ENCODE measurements at places on chromosomes 1 and 21.

DNA sequence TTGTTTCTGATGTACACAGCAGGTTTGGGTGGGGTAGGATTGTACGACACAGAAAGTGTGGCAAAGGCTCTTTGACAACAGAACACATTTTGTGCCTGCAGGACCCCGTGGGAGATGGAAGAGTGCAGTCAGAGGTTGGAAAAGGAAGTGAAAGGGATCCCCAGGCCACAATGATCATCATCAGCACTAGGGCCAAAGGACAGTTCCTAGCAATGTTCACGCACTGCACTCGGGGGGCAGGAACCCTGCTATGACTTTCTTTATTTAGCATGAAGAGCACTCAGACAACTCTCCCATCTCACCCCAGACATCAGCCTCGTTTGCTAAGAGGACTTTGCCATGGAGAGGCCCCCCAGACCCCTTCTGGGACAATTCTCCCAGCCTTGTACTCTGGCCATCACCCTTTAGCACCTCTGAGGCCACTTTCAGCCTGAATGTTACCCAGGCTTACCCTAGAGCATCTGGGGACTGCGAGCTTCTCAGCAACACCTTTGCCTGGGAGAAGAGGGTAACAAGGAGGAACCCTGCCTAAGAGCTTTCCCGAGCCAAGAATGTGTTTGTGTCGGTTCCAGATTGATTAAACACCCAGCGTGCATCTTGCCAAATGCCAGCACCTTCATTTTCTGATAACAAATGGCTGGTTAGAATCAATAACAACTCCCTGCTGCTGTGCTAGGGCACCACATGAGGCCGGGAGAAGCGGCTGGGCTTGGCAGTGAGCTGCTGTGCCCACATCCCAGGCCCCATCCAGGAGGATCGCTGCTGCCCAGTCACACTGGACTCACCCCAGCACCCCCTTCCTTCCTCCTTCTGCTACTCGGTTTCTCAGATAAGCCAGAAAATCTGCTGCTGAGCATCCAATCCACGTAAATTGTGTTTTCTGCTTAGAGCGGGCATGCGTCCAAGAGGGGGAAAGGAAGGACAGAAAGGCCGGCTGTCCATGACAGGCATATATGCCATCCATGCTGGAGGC lies 633.1 kb downstream of the AJAP1 start:
- no peak for DNase-seq

GRCh38 chr1:153774780-153775457 lies at the start of gene SLC27A3:
Gene SLC27A3, plus strand, starts transcription at chr1:153775407. Its CDS starts 91 bp downstream, at chr1:153775498.
- DNase-seq = no peak

DNA sequence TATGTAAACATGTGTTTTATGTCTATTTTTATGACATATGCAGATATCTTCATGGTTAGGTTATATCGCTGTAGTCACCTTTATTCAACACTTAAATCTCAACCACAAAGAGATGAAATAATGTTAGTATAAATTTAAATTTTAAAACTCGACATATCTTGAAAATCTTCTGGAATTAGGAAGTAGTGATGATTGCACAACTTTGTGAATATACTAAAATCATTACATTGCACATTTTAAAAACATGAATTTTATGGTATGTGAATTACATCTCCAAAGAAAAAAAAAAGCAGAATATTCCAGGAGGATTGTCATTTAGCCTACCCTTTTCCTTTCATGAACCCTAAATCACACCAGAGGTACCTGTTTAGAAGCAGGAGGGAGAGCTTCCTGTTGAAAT lies 39.4 kb upstream of the CACYBP start:
- no peak for DNase-seq

- DNase-seq = no peak
These were observed 86.9 kb upstream of the TSPAN2 start for GRCh38 chr1:115176189-115176588.

DNA sequence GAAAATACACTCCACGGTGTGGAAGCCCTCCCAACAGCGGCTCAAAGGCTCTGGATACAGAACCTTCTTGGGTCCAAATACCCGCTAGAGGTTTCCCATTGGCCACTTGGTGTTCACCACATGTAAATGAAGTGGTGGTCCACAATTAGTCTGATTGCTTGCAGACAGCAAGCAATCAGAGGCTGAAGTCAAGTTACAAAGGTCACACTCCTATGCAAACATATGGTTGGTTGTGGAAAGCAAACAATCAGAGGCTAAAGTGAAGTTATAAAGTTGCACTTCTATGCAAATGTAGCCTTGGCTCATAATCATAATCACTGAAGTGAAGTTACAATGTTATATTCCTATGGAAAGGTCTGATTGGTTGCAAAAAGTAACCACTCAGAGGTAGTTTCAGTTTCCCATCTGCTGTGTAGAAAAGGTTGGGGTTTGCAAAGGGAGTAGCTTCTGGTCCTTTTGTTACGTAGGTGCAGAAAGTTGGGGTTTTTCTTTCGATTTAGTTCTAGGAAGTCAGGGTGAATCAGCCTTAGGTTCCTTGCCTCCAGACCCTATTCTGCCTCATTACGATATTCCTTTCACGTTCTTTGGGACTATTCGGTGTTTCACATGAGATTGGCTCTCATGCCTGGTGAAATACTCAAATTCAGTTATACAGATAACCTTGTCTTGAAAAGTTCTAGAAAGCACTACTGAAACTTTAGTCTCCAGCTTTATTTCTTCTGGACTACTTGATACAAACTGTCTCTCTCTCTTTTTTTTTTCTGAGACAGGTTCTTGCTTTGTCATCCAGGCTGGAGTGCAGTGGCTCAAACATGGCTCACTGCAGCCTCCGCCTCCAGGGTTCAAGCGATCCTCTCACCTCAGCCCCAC lies 36.7 kb upstream of the MTF2 start:
- DNase-seq = no peak

DNA sequence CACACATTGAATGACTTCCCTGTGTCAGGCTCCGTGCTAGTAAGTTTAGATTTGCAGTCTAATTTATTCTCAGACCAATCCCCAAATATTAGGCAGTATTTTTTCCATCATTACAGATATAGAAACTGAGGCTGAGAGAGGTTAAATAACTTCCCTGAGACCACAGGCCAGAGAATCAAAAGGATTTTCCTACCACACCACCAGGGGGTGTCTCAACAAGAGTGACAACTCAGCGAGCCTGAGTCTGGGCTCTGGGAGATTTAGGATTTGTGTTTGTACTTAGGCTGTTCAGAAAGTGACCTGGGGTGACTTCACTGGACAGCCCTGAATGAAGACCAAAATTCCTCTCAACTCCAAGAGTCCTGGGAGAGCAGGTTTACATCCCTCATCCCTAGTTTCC lies 13.3 kb upstream of the LCE5A start:
- DNase-seq = no peak

GRCh38 chr1:7644961-7645750 lies 125.9 kb upstream of the VAMP3 start:
- DNase-seq = no peak

DNA sequence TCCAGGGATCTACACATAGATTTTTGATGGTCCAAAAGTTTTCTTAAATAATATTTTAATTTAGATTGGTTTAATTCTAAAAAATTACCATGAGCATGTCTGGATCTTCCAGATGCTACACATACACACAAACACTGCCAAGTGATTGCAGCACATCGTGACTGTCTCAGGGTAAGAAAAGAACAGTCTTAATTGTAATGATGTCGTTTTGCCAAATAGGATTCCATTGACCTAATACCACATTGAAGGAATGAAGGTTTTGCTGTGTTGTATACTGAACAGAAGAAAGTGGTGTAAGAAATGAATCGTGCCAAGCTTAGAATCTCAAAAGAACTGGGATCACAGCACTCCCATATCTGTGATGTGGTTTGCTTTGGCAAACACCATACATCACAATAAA lies 633.3 kb upstream of the CAMK1G start:
- no peak for DNase-seq

DNA sequence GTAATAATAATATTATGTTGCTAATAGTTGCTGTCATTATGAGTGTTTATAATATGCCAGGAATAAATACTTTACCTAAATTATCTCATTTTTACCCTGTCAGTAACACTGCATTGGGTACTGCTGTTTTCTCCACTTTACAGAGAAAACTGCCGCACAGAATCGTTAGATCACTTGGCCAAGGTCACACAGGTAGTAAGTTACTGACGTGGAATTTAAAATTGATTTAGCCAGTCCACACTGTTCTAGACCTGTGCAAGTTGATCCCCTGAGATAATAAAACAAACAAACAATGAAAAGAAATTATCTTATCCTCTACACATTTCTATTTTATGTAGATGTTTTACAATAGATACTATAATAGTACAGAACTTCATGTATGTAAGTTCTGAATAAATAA lies 174.1 kb downstream of the ROR1 start:
- no peak for DNase-seq

GRCh38 chr1:214380396-214380795 lies 99.4 kb downstream of the SMYD2 start:
- DNase-seq = no peak

GRCh38 chr21:14773777-14774345 lies 227.7 kb upstream of the SAMSN1 start:
- DNase-seq = no peak

- DNase-seq = no peak
These were observed 170.3 kb downstream of the GREM2 start for GRCh38 chr1:240441669-240442068.

GRCh38 chr1:6745073-6745472 lies 40.2 kb upstream of the CAMTA1 start:
- no peak for DNase-seq

DNA sequence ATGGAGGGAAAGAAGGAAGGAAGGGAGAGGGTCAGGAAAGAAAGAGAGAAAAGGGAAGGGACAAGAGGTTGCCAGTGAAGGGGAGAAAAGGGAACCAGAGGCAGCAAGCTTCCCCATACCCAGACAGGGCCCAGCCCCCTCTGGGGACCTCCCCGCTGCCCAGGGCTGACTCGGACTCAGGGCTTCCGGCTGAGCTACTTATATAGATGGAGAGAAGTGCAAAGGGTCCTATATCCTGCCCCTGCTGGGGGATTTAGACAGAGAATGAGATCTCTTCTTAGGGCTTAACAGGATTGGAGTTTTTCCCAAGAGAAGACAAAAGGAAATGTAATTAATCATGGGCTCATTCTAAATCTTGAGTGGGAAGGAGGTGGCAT lies at the start of gene ETV3L:
Gene ETV3L (minus strand): TSS at position 176 of the 377 bp plus-strand sequence. CDS start 285 bp downstream, outside the sequence.
- DNase-seq = no peak

DNA sequence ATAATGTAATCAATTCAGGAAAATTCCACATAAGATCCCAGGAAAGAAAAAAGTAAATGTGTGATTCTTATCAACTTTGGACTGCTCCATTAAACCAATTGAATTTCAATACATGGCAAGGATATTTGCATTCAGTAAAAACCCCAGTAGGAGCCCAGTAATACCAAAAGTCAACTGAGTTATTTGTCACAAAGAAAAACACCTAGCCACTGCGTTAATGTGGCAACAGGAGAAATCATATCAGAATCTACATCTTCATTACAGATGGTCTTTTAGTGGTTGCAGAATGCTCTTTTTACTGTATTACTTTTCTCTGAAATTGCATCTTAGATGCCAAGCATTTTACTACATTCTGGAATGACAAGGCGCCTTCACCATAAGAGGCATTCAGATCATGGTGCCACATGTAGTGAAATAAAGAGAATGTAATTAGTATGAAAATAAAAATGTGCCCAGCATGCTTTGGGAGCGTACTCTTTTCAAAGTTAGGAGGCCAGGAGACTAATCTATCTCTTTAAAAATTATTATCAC lies 180.7 kb downstream of the PATJ start:
- no peak for DNase-seq

- no peak for DNase-seq
These were observed 34.9 kb downstream of the PTGFRN start for GRCh38 chr1:116944613-116945012.

DNA sequence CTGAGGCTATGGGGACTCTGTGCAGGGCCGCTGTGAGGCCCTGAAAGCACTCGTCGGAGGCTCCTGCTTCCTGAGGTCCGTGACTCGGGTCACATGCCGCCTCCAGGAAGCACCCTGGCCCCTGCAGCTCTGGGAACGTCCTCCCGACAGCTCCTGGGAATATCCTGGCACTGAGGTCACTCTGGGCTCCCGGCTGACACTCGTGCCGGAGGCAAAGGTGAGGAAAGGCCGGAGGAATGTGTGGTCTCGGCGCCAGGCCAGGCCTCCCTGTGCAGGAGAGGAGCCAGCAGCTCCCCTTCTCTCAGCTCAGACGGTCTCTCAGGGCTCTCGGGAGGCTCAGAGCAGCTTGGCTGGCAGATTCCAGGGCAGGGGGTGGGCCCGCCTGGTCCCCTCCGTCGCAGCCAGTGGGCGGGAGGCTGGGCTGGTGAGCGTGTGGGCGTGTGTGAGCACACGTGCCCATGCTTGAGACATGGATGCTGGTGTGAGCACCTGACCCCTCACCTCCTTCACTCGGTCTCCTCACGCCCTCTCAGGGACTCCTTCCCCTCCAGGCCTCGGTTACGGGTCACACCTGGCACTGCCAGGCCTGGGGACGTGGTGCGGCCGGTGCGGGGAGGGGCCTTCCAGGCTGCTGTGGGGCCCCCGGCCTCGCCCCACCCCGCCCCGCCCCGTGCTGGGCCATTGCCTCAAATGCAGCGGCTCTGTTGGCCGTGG lies 5.5 kb upstream of the RNF223 start:
- DNase-seq = peak; percentile 95

DNA sequence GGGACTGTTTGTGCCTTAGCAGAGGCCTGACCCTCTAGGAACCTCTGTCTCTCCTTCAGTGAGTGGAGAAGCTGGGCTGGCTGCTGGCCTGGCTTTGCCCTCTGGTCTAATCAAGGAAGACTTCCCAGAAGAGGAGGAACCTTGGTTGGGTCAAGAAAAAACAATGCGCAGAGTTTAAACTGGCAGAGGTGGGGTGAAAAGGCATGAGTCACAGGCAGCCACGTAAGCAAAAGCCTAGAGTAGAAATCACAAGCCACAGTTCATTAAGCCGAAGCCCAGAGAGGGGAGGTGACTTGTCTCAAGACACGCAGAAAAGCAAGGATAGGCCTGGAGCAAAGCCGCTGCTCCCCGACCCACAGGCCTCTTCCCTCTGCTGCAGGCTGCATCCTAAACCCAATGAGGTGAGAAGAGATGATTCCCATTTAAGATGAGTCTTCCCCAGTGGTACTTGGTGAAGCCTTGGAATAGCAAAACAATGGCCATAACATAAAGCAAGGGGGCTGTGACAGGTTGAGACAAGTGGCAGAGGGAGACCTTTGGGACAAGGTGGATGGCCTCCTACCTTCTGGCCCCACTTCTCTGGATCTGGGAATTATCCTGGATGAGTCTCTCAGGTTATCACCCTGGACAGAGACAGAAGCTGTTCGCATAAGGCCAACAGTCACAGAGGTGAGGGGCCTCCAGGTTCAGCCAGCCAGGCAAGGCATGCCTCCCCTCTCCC lies 7.7 kb downstream of the PDZK1IP1 start:
- DNase-seq = peak; percentile 28

- no peak for DNase-seq
These were observed 164.9 kb upstream of the PLD5 start for GRCh38 chr1:242689378-242689777.

- DNase-seq = peak; percentile 92
These were observed 3.1 kb downstream of the ACAP3 start for GRCh38 chr1:1304331-1305299.

GRCh38 chr1:176896216-176896615 lies 268.3 kb downstream of the ASTN1 start:
- DNase-seq = no peak

All from RWPE2 (cell line).